AG04450 (cell line): ENCODE measurements at places on chromosomes 7 and 10.

- DNase-seq: no peak
These were observed 1434.0 kb upstream of the LRRTM3 start for GRCh38 chr10:65491799-65492198.

GRCh38 chr10:75066271-75066670, 45.2 kb upstream of the SAMD8 start:
- DNase-seq: no peak

- no peak for DNase-seq
These were observed 2.5 kb upstream of the GDF2 start for GRCh38 chr10:47319784-47320183.

DNA sequence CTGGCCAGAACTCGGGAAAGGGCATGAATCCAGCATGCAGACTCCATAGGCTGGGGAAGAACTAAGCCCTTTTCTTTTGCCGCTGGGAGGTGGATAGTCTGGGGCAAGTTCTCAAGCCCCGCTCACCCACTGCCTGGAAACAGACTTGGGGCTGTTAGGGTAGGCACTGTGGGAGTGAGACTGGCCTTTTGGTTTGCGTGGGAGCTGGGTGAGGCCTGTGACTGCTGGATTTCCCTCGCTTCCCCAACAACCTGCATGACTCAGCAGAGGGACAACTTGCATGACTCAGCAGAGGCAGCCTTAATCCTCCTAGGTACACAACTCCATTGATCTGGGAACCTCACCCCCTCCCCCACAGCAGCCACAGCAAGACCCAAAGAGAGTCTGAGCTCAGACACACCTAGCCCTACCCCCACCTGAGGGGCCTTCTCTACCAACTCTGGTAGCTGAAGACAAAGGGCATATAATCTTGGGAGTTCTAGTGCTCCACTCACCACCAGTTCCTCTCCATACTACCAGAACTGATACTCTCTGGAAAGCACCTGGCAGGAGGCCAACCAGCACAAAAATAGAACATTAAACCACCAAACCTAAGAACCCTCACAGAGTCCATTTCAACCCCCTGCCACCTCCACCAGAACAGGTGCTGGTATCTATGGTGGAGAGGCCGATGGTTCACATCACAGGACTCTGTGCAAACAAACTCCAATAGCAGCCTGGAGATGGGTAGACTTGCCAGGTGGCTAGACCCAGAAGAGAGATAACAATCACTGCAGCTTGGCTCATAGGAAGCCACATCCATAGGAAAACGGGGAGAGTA, 81.4 kb upstream of the LAMB4 start:
- no peak for DNase-seq

GRCh38 chr7:146655928-146656797, 539.6 kb downstream of the CNTNAP2 start:
- no peak for DNase-seq

DNA sequence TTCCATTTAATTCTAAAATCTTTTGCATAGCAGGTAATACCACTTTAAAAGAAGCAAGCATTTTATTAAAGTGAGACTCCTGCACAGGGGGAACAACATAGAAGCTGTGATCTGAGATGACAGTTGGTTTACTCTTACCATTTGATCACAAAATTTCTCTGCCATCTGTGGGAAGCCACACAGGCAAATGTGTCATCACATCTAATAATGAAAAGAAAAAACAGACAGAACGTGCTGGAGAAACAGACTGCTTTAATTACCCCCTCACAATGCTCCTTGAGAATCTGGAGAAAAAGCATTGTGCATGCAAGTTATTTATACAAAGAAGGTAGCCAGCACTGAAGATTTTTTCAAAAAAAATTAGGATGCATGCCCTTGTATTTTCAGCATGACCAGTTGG, 165.2 kb upstream of the PTER start:
- DNase-seq: no peak

GRCh38 chr10:12957081-12957480, 44.4 kb downstream of the CCDC3 start:
- DNase-seq: no peak

GRCh38 chr7:5422396-5423305, 983 bp downstream of the TNRC18 start:
- DNase-seq: no peak

DNA sequence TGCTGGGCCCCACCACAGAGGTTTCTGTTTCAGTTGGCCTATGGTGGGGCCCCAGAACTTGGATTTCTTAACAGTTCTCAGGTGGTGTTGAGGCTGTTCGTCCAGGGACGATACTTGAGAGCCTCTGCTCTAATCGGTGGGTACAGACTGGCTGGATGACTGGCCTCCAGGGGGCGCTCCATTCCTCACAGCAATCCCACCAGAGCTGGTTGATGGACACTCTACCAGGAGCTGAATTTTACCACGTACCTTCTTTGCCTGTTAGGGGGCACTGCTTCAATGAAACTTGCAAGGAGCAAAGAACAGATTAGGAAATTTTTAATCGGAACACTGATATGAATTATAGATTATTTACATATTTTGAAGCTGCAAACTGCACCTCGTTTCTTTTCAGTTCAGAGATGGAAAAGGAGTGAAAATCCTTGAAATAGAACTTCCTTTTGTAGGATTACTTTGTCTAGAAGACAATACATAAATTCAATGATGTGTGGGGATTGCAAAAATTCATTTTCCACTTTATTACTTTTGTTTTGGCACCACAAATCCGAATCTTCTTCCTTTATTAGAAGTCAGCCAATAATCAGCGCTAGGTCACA, 44.8 kb downstream of the KBTBD2 start:
- DNase-seq: peak; percentile 56

DNA sequence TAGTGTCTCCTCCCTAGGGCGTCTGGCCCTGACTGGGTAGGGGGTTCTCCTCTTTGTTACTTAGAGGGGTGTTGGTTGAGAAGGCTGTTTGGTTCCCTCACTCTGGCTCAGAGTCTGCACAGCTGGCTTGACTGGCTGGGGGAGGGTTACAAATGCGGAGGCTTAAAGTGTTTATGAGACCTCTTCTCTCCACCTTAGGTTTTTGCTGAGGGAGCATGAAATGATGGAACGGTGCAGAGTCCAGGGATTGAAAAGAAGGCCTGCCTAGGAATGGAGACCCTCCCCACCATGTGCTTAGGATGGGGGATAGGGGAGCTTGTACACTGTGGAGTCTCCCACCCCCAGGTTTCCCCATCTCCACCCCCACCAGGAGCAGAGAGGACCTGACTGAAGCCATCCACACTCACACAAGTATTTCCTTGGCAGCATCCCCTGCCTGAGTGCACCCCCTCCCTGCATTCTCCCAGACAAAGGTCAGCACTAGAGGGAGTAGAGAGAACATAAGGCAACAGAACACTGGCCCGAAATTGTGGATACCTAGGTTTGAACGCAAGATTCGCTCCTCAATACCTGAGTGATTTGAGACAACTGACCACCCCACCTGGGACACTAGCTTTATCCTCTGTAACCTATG, 1.7 kb upstream of the LDB1 start:
- peak; percentile 58 for DNase-seq

DNA sequence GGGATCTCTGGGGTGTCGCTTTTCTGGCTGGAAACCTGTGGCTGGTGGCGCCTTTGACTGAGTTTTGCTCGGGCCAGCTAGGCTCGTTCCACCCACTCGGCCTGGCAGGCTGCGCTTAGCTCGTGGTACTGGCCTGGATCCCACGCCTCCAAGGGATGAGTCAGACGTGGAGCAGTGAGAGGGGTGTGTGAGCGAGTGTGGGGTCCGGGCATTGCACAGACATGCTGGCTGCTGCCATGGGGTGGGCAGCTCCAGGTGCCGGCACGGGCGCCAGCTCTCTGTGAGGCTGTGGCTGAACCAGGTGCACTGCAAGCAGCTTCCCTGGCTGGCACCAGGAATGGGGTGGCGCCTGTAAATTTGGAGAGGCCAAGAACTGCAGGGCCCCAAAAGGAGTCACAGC, 63.1 kb upstream of the CACNA2D1 start:
- DNase-seq: peak; percentile 3

GRCh38 chr7:129798616-129799349, 154.0 kb downstream of the UBE2H start:
- DNase-seq: no peak

DNA sequence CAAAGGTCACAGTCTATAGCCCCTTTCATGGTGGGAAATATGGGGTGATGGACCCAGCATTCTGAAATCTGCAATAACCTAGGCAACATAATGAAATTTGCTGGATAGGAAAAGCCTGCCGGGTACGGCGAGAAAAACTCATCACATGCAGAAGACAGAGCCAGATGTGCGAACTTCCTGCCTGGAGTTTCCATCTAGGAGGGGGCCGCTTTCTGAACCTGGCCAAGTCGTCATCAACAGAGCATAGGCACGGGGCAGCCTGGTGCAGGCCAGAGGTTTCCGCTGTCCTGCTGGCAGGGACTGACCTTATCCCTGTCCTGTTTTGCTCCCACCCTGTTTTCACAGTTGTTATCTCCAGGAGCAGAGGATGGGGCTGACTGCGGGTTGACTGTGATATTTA, 27.4 kb downstream of the CCDC3 start:
- no peak for DNase-seq

- no peak for DNase-seq
These were observed 92.8 kb downstream of the TMEM130 start for GRCh38 chr7:98777051-98777450.

DNA sequence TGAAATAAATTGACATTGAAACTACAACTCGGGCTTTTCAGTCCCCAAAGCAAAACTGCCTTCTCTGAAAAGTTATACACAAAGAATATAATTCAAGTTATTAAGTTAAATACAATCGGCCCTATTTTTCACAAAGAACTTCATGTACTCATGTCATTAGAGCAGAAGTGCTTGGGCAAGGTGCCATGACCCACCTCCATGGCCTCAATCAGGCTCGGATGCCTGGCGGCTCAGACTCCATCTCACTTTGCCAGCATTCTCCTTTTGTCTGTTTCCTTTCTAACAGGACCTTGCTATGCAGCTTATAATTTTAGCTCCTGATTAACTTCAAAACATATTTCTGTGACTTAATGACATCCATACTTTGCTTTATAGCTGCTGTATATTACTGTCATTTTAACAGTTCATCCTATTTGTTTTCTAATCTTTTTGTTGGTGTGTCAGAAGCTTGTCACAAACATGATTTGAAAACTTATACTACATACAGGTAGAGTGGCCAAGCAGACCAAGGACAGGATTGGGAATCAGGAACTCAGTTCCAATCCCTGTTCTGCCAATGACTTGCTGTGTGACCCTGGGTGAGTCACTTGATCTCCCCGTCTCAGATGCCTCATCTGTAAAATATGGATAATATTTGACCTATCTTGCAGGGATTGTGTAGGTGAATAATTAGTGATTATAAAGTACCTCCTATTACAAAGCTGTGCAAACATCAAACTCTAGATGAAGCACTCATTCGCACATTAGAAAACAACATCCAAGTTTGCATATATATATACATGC, 60.8 kb upstream of the ITGA8 start:
- no peak for DNase-seq

GRCh38 chr10:77741746-77742145, 104.1 kb upstream of the KCNMA1 start:
- no peak for DNase-seq

DNA sequence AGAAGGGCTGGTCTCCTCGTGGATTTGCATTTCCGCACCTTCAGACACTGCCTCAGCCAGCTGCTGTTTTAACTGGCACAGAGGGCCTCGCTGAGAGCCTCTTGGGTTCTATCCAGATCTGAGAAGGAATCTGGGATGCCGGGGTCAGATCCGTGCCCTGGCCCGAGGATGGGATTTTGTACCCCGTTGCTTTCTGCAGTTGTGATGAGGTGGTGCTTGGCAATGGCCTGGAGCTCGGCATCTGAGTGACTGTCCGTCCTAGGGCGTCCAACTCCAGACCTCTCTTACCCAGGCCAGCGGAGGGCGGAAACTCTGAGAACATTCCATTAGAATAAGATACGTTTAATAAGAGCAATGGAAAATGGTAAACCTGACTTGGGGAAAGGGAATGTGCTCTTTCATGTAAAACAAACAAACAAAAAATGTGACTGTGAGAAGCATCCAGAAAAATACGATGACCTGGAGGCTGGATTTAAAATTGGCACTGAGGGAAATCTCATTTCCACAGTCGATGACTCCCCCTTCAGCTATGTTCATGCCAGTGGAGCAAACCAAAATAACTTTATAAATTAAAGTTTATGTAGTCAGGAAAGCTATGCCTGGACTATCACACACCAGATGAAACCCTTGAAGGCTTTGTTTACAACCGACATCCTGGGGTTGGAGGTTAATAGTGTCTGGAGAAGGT, 39.6 kb downstream of the GRK5 start:
- peak; percentile 81 for DNase-seq

DNA sequence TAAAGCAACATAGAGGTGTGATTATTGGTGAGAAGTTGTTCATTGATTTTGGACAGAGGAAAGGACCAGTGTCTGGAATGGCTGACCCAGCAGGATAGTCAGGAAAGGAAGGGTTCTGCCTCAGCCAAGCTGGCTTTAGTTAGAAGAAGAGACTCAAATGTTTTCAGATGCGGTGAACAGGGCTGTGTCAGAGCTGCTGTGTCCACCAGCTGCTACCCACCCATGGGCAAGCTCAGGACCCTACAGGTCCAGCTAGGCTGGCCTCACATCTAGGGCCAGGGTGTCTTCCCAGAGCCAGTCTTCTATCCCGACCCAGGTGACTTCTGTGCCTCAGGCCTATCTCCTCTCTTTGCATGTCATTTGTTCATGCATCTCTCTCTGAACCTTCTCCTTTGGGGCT, 37.3 kb upstream of the CXCL12 start:
- DNase-seq: no peak

DNA sequence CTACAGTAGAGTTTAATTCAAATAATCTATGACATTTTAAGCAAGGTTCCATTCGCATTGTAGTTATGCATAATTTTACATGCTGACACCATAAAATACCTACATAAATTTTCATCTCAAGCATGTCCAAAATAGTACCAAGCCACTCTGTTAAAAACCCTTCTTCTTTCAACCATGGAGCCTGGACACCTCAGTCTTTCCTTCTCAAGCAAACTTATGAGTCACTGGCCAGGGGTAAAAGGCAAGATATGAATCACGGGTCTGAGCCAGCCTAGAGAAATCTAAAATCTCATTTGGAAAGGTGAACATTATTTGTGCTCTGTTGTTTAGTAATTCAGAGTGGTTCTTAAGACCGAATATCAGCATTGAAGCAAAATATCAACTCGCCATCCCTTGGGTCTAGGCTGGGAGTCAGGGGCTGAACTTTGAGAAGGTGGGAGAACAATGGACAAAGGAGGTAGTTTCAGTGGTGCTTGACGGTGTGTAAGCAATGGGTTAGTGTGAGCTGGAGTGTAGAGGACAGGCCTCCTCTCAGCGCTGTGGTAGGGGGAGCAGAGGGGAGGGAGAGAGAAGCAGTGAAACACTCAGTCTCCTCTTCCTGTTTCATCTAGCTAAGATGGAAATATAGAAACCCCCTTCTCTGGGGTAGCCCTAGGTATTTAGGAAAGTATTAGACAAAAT, 19.1 kb upstream of the GPAM start:
- DNase-seq: peak; percentile 4

- no peak for DNase-seq
These were observed 136.3 kb downstream of the MALRD1 start for GRCh38 chr10:19184891-19185290.

DNA sequence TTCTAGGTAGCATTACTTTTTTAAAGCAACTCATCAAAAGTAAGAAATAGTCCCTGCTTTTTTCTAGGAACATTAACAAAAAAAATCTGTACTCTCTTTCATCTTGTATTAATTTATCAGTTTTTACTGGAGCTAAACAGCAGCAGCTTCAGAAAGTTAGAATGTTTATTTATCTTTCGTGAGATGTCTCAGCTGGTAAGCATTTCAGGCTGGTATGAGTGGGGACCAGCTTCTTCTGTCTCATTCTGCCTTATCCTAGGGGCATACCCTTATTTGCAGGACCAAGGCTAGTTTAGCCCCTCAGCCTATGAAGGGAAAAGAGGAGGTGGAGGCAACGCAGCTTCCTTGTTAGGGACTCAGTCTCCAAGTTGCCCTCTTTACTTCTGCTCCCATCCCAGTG, 35.1 kb downstream of the LANCL2 start:
- DNase-seq: no peak
